ENCODE measurements at places on chromosomes 13 and 19. TPM values are rescaled to one million over a fixed set of nuclear protein-coding genes. Genes with fewer than 3 reads are reported as not detected.

The ZNF433 gene
- 4.5 TPM for total RNA-seq

The ATF5 gene
- total RNA-seq: 3.3 TPM

The SCN1B gene
- 5.9 TPM for total RNA-seq

GRCh38 chr19:32869966-32870573, 503 bp upstream of the SLC7A9 start:
- no peaks in the 10 kb centered on the region for H3K36me3 ChIP-seq
- no peak overlapping the region for H3K4me3 ChIP-seq
- no peak for DNase-seq
- H3K4me1 ChIP-seq: no peaks in the 10 kb centered on the region
- H3K27ac ChIP-seq: no peak overlapping the region
- no peaks in the 10 kb centered on the region for H3K27me3 ChIP-seq

The PINLYP gene
- 6.7 TPM for total RNA-seq

The DKKL1 gene
- not detected for total RNA-seq

The PRR36 gene
- total RNA-seq: not detected

The OR10H1 gene
- total RNA-seq: not detected

- H3K27me3 ChIP-seq: no peaks in the 10 kb centered on the region
- no peaks in the 10 kb centered on the region for H3K4me1 ChIP-seq
- DNase-seq: no peak
Measured at GRCh38 chr13:55437162-55437561, 1703.6 kb upstream of the PRR20A start.

- no peaks in the 10 kb centered on the region for H3K4me1 ChIP-seq
- no peaks in the 10 kb centered on the region for H3K27me3 ChIP-seq
- no peaks in the 10 kb centered on the region for H3K36me3 ChIP-seq
- H3K4me3 ChIP-seq: no peak overlapping the region
- no peak for DNase-seq
Measured at GRCh38 chr13:85737952-85738351, 61.3 kb downstream of the SLITRK6 start.

GRCh38 chr13:25783076-25783475, 268.7 kb downstream of the SHISA2 start:
- no peaks in the 10 kb centered on the region for H3K4me1 ChIP-seq
- no peaks in the 10 kb centered on the region for H3K27me3 ChIP-seq
- H3K27ac ChIP-seq: no peak overlapping the region
- DNase-seq: no peak

The ZNF571 gene
- 4.6 TPM for total RNA-seq

Data from esophagus squamous epithelium (tissue), 5 donors.